ENCODE measurements at places on chromosomes 4 and X. TPM values are rescaled to one million over a fixed set of nuclear protein-coding genes. Genes with fewer than 3 reads are reported as not detected.
A peak's percentile ranks its signal among the peaks of the same experiment; 100 is the strongest.

GRCh38 chr4:589219-589963 is 13.3 kb upstream of the TMEM271 start:
- no peak overlapping the region for H3K4me3 ChIP-seq
- peaks cover 12% of the 10 kb centered on the region for H3K27me3 ChIP-seq
- no peaks in the 10 kb centered on the region for H3K36me3 ChIP-seq
- no peak overlapping the region for H3K27ac ChIP-seq

DNA sequence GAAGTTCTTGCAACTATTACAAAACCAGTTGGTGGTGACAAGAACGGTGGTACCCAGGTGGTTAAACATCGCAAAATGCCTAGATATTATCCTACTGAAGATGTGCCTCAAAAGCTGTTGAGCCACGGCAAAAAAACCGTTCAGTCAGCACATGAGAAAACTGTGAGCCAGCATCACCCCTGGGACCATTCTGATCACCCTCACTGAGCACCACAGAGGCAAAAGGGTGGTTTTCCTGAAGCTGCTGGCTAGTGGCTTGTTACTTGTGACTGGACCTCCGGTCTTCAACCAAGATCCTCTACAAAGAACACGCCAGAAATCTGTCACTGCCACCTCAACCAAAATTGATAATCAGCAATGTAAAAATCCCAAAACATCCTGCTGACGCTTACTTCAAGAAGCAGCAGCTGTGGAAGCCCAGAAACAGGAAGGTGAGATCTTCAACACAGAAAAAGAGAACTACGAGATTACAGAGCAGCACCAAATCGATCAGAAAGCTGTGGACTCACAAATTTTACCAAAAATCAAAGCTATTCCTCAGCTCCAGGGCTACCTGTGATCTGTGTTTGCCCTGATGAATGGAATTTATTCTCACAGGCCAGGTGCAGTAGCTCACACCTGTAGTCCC is 21.4 kb upstream of the SLC10A6 start:
- H3K27ac ChIP-seq = no peak overlapping the region
- H3K36me3 ChIP-seq = no peaks in the 10 kb centered on the region
- no peaks in the 10 kb centered on the region for H3K4me1 ChIP-seq
- H3K27me3 ChIP-seq = no peaks in the 10 kb centered on the region
- no peak for DNase-seq
- no peak overlapping the region for H3K4me3 ChIP-seq

DNA sequence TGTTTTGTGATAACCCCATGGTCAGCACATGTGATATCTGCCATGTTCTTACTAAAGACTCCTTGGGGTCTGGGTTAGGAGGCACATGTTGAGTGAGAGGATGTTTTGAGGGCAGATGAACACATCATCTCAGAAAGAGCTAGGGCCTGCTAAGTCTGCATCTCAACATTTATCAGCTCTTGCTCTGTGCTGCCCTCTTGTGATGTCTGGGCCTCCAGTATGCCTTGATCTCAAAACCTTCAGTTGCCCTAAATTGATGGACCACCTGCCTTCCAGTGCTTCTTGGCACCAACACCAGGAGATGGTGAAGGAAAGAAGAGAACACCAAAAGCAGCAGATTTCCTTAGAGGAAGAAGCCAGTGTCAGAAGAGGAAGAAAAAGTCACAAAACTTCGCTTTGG is 22.5 kb downstream of the MID1 start:
- H3K27me3 ChIP-seq = no peaks in the 10 kb centered on the region
- no peaks in the 10 kb centered on the region for H3K36me3 ChIP-seq
- H3K27ac ChIP-seq = no peak overlapping the region
- no peak for DNase-seq
- H3K4me1 ChIP-seq = peaks cover 5% of the 10 kb centered on the region
- H3K4me3 ChIP-seq = no peak overlapping the region

The GATA1 gene
- total RNA-seq = not detected

DNA sequence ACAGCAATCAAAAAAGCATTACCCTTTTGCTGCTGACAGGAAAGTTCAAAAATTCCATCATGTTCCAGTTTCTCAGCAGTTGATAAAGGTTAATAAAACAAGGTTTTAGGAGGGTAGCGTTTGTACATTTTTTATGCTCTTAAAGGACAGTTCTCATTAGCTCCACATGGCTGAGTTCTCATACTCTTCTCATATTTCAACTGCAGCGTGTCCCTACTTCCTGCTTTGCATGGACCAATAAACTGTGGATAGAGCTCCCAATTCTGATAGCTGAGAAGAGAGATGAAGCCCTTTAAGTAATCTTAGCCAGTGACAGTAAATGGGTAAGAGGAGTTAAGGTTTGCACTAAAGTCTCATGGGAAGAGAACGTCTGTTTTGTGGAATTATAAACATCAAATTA is 53.5 kb downstream of the SPANXA2 start:
- H3K4me1 ChIP-seq = no peaks in the 10 kb centered on the region
- no peaks in the 10 kb centered on the region for H3K27me3 ChIP-seq
- H3K36me3 ChIP-seq = no peaks in the 10 kb centered on the region
- H3K4me3 ChIP-seq = no peak overlapping the region
- no peak for DNase-seq

- H3K4me3 ChIP-seq = no peak overlapping the region
- no peaks in the 10 kb centered on the region for H3K36me3 ChIP-seq
- H3K27ac ChIP-seq = no peak overlapping the region
- H3K4me1 ChIP-seq = no peaks in the 10 kb centered on the region
- H3K27me3 ChIP-seq = no peaks in the 10 kb centered on the region
Measured at GRCh38 chr4:12139296-12139695, 710.6 kb upstream of the HS3ST1 start.

The FMR1NB gene
- total RNA-seq = not detected

The ADGRL3 gene
- total RNA-seq = 19.6 TPM

The CSAG3 gene
- not detected for total RNA-seq

GRCh38 chrX:104118765-104119164 is 6.4 kb downstream of the ZCCHC18 start:
- no peak overlapping the region for H3K4me3 ChIP-seq
- no peaks in the 10 kb centered on the region for H3K4me1 ChIP-seq
- H3K27me3 ChIP-seq = no peaks in the 10 kb centered on the region
- H3K27ac ChIP-seq = no peak overlapping the region
- DNase-seq = no peak

DNA sequence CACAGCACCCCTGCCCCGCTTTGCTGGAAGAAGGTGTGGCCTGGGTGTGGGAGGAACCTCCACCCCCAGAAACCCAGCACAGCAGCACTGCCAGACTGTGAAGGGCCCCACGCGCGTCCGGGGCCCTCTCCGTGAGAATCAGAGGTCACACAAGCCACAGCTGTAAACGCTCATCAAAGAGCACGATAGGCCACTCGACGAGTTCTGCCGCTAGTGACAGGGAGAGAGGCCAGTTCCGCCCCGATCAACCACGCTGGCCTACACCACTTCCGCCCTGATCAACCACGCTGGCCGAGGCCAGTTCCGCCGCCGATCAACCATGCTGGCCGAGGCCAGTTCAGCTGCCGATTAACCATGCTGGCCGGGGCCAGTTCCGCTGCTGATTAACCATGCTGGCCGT is 25.9 kb upstream of the ADRA2C start:
- H3K27me3 ChIP-seq = peaks cover 40% of the 10 kb centered on the region
- no peak overlapping the region for H3K27ac ChIP-seq
- no peak for DNase-seq

The MAML3 gene
- 7.2 TPM for total RNA-seq

The NSUN7 gene
- 2.4 TPM for total RNA-seq

- H3K4me3 ChIP-seq = no peak overlapping the region
- peaks cover 6% of the 10 kb centered on the region for H3K4me1 ChIP-seq
- DNase-seq = peak; percentile 51
- peaks cover 27% of the 10 kb centered on the region for H3K27me3 ChIP-seq
- H3K27ac ChIP-seq = no peak overlapping the region
- peaks cover 1% of the 10 kb centered on the region for H3K36me3 ChIP-seq
Measured at GRCh38 chr4:7387925-7388324, 46.8 kb downstream of the PSAPL1 start.

DNA sequence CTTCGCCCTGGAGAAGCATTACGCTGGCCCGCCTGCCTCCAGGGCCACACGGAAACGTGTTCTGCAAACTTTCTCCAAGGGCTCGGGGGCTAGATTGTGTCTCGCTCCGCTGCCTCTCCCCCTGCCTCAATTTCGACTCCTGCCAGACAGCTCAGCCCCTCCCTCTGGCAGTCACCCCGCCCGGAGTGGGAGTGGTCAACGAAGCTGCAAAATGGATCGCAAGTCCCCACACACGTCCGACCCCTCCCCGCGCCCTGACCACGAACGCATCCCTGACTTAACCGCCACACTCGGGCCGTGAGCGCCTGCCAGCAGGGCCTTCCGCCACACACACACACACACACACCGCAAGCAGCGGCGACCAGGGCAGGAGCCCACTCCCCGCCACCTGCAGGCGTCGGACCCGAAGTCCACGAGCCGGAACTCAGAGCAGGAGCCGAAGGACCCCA is 47.0 kb upstream of the NKAP start:
- H3K27me3 ChIP-seq = peaks cover 44% of the 10 kb centered on the region
- H3K4me1 ChIP-seq = peaks cover 9% of the 10 kb centered on the region
- H3K27ac ChIP-seq = no peak overlapping the region
- H3K36me3 ChIP-seq = no peaks in the 10 kb centered on the region

The STK32B gene
- total RNA-seq = 13.1 TPM

DNA sequence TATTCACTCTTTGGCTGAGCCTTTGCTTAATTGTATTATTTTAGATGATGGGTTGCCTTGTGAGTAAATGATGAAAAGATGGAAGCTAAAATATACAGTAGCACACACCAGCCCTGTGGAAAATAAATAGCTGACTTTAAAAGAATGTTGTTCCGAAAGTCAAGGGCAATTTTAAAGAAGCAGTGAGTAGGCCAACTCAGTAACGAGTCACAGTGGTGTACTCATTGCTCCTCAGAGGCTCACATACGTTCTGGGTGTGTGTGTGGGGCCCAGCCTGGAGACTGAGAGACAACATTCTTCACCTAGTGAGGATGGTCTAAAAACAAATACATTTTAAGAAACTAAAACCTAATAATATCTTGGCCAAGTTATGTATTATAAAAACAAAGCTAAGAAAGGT is 640.3 kb downstream of the TRIML1 start:
- no peaks in the 10 kb centered on the region for H3K36me3 ChIP-seq
- DNase-seq = no peak
- no peaks in the 10 kb centered on the region for H3K27me3 ChIP-seq
- peaks cover 36% of the 10 kb centered on the region for H3K4me1 ChIP-seq
- peak overlapping the region; percentile 71 for H3K27ac ChIP-seq
- H3K4me3 ChIP-seq = no peak overlapping the region

DNA sequence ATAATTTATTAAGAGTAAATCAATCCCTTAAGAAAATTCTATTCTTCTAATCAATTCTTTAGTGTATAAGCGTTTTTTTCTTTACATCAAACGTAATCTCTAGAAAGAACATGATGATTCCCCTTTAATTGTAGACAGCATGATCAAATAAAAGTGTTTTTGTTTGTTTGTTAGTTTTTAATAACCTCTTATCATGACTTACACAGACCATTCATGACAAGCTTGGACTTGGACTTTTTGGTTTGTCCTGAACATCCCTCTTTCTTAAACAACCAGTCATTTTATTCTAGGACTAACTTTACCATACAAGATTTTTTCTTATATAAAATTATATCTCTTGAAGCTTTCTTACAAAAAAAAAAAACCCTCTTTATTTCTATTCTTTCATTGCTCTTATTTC is 344.6 kb upstream of the SPOCK3 start:
- H3K27me3 ChIP-seq = no peaks in the 10 kb centered on the region
- no peaks in the 10 kb centered on the region for H3K4me1 ChIP-seq

- H3K4me3 ChIP-seq = no peak overlapping the region
- H3K27me3 ChIP-seq = no peaks in the 10 kb centered on the region
- no peak overlapping the region for H3K27ac ChIP-seq
- no peaks in the 10 kb centered on the region for H3K36me3 ChIP-seq
- DNase-seq = no peak
Measured at GRCh38 chr4:60129740-60130139, 1070.4 kb upstream of the ADGRL3 start.

- no peak overlapping the region for H3K27ac ChIP-seq
- no peak overlapping the region for H3K4me3 ChIP-seq
- peaks cover 7% of the 10 kb centered on the region for H3K4me1 ChIP-seq
- no peaks in the 10 kb centered on the region for H3K36me3 ChIP-seq
Measured at GRCh38 chr4:16569790-16570189, 328.7 kb downstream of the LDB2 start.

The IL1RAPL1 gene
- not detected for total RNA-seq

The ATP8A1 gene
- total RNA-seq = 0.25 TPM

- DNase-seq = no peak
- H3K4me3 ChIP-seq = peak overlapping the region; percentile 100
- peaks cover 61% of the 10 kb centered on the region for H3K4me1 ChIP-seq
- H3K27ac ChIP-seq = peak overlapping the region; percentile 100
- no peaks in the 10 kb centered on the region for H3K27me3 ChIP-seq
- no peaks in the 10 kb centered on the region for H3K36me3 ChIP-seq
Measured at GRCh38 chrX:153970357-153971123, 1.1 kb downstream of the HCFC1 start.

GRCh38 chr4:138053641-138054301 is 188.4 kb downstream of the SLC7A11 start:
- H3K27me3 ChIP-seq = no peaks in the 10 kb centered on the region
- peaks cover 30% of the 10 kb centered on the region for H3K4me1 ChIP-seq
- no peaks in the 10 kb centered on the region for H3K36me3 ChIP-seq
- no peak for DNase-seq
- peak overlapping the region; percentile 54 for H3K4me3 ChIP-seq
- peak overlapping the region; percentile 93 for H3K27ac ChIP-seq

The CXorf49 gene
- not detected for total RNA-seq

The NXF2B gene
- not detected for total RNA-seq

The PAGE4 gene
- total RNA-seq = not detected

DNA sequence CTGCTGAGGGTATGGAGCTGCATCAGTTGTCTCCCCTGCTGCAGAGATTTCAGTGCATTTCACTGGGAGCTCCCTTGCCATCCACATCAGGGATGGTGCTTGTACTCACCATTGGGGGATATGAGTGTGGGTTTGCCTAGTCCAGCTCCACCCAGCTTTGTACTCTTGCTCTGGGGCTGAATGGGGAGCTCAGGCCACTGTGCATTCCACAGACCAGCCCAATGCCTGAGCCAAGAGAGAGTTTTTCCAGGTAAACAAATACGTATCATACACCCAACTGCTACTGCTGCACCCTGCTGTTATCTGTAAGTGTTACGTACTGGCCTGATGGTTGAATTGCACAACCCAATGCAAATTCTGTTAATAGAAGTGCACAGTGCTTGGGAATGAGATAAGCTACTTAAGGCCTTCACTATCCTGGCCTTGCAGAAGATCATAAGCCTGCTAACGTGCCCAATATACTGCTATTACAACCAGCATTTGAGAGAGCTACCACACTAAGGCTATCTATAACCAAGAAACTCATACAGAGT is 205.0 kb upstream of the DMD start:
- no peak for DNase-seq
- H3K4me1 ChIP-seq = no peaks in the 10 kb centered on the region
- no peaks in the 10 kb centered on the region for H3K27me3 ChIP-seq
- H3K27ac ChIP-seq = no peak overlapping the region

All from chondrocyte (in vitro differentiated cells).